T1000 (cell line): ENCODE measurements at places on chromosomes 6 and 20.

GRCh38 chr6:161029195-161029809 is 37.7 kb downstream of the MAP3K4 start:
- DNase-seq: no peak

GRCh38 chr6:113363048-113363798 is 493.9 kb upstream of the MARCKS start:
- DNase-seq: no peak

- no peak for DNase-seq
Observed at GRCh38 chr20:46349742-46350056, 41.4 kb upstream of the CDH22 start.

GRCh38 chr20:17226410-17227218 is at the start of gene PCSK2:
Gene PCSK2, plus strand, starts transcription at chr20:17227040. Its CDS starts 266 bp downstream, at chr20:17227306.
- DNase-seq: no peak

DNA sequence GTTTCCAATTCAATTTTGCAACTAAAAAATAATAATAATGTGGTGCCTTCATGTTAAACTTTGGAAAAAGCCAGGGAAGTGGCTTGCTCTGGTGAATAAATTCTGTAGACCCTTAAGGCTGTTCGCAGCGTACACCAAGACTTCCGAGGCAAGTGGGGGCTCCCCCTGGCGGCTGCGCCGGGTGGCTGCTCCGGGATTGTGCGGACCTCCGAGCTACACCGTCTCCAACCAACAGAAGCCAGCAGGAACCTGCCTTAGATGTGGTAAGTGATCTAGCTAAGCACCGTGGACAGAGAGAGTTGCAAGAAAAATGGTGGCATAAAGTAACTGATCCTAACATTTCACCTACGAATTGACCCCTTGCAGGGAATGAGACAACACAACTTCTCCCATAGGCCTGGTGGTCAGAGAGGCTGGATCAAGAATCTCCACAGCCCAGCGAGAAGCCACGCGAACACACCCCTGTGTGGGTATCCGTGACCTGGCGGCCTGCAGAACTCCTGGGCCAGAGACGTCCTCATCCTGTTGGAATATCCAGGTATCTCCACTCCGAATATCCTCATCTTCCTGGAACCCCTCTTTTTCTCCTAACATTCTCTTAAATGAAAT is 69.6 kb downstream of the TBXT start:
- peak; percentile 53 for DNase-seq

DNA sequence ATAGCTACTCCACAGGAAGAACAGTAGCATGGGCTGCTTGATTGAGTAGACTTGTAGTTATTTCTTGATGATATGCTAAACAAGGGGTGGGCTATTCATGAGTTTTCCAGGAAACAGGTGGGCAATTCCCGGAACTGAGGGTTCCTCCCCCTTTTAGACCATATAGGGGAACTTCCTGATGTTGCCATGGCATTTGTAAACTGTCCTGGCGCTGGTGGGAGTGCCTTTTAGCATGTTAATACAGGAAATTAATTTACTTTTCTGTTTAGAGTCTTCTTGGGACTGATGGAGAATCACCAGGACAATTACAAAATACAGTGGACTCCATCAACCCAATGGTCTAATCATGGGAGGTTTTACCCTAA is 22.7 kb downstream of the CYP24A1 start:
- no peak for DNase-seq

DNA sequence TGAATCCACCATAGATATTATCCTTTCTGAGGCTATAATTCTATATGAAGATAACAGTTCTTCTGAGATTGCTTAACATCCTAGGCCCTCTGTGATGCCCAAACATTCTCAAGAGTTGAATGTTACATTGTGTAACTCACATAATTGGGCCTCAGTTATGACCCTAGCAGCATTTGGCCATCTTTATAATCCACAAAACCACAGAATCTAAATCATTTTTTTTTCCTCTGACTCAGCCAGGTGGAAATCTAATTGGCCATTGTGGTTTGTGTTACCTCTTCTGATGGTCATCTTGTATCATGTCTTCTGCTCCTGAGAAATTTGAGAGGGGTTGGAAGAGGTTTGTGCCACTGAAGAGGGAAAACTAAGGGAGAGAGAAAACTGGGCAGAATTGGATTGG is 99.5 kb downstream of the LINC00237 start:
- no peak for DNase-seq

DNA sequence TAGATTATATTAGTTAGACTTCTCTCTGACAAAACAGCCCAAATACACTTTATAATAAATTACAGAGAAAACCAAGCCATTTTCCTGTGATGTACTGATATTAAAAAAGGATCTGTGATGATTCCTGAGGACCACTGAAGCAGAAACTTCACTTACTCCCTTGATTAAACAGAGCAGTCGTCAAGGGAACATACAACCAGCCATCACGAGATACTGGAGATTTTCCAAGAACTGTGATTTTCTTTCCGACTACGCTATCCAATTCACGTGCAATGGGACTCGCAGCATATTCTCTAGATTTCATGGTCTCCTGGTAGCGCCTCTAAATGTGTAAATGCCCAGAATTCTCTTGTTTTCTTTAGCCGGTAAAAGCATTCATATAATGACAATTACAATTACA is 377.4 kb downstream of the PHF3 start:
- no peak for DNase-seq

- no peak for DNase-seq
Observed at GRCh38 chr6:5085648-5086293, 630 bp downstream of the PPP1R3G start.

GRCh38 chr20:62212299-62212698 is 7.8 kb downstream of the HRH3 start:
- no peak for DNase-seq

- no peak for DNase-seq
Observed at GRCh38 chr6:42124223-42124836, 18.1 kb downstream of the C6orf132 start.

- no peak for DNase-seq
Observed at GRCh38 chr6:149751239-149751638, 1.7 kb downstream of the PCMT1 start.

DNA sequence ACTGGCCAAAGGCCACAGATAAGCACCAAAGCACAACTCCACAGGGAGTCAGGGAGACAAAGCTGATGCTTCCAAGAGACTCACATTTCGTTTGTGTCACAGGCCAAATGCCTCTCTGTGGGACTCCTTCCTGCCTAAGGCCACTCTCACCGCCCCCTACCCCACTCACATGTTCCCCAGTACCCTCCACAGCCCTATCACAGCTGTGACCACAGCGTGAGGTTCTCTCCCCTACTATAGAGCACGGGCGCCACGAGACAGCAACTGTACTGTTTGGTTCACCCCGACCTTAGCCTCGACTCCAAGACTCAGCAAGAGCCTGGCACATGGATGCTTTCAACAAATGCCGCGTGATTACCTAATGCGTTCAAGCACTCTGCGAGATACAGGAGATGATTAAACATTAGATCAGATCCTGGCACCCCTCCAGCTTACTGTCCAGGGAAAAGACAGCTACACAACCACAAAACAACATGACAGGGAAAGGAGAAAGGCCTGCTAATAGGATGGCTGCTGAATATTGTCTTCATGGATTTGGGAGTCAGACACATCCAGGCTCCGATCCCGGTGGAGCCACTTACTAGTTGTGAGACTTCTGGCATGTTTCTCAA is 105.5 kb downstream of the AGPAT4 start:
- peak; percentile 85 for DNase-seq

- DNase-seq: no peak
Observed at GRCh38 chr20:36015806-36016403, 47.5 kb downstream of the CNBD2 start.

- no peak for DNase-seq
Observed at GRCh38 chr6:38789256-38789655, 74.1 kb downstream of the DNAH8 start.

DNA sequence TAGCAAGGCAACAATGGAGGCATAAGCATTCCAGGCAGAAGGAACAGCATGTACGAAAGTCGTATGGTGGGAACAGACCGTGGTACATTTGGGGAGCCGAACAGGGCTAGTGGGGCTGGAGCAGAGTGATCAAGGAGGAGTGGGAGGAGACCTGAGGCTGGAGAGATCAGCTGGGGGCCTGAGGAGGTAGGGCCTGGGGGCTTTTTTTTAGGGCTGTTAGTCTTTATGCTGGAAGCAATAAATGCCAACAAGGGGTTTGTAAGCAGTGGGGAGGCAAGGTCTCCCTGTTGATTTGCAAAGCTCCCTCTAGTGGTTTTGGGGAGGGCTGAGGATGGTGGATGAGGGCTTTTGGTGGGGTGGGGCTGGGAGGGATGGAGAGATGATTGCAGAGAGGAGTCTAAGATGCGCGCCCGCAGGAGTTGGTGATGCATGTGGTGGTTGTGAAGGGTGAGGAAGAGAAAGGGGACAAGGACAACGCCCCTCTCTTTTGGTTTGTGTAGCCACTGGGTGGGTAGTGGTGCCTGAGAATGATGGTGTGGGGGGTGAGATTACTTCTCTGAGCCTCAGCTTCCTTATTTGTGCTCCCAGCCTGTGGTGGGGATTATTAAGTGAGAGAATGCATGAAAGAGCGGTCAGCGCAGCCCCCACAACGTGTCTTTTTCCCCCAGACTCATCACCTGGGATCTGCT is 74.1 kb upstream of the TOX2 start:
- no peak for DNase-seq

DNA sequence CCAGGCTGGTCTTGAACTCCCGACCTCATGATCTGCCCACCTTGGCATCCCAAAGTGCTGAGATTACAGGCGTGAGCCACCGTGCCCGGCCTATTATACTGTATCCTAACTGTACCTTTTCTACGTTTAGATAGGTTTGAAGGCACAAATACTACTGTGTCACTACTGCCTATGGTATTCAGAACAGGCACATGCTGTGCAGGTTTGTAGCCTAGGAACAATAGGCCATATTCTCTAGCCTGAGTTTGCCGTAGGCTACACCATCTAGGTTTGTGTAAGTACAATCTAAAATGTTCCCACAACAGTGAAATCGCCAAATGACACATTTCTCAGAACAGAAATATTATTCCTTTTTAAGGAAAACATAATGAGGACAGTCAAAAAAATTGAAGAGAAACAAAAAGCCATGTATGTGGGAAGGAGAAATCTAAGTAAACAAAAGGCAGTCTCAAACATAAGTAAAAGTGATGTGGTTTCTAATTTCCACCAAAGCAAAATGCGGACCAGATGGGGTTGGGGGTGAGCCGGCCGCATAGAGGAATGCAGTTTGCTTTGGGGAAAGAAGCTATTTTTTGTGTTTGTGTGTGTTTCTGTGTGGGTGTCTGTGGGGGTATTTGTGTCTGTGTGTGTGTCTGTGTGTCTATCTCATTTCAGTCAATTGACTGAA is 192.6 kb upstream of the SALL4 start:
- DNase-seq: no peak

- DNase-seq: peak; percentile 38
Observed at GRCh38 chr6:44662461-44663121, 275.1 kb downstream of the CDC5L start.

GRCh38 chr20:59662856-59663512 is 58.6 kb downstream of the PHACTR3 start:
- no peak for DNase-seq

DNA sequence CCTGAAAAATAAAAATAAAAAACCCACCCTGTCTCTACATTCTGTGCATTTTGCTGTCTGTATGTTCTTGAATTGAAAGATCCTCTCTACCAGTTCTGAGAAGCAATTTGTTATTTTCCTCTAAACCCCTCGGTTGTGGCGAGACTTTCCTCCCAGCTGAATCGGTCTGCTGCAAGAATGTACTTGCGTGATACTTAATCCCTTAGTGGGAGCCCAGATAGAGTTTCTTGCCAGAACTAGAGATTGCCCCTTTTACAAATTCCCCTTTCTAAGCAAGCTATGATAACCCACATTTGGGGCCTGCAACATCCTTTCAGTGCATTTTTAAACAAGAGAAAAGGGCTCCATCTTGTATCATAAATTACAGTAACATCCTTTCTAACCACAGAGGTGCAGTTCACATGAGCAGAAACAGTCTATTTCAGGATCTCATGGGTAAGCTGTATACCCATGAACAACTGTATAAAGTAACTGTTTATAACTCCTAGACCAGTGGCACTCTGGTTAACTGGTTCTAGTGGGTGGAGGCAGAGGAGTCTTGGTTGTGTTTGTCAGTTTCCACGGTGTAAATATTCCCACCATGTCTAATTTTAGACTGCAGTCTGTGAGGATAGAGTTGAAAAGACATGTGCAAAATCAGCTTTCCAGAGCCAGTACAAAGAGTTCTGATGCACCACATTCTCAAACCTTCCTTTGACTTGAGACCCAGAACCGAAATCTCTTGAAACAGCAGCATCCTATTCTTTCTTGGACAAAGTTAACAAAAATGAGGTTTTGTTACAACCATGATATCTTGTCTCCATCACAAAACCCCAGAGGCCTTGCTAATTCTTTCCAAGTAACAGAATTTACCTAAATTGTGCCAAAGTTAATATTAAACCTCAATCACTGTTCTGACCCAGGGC is 113.1 kb upstream of the ZNF217 start:
- no peak for DNase-seq

GRCh38 chr6:25959890-25960536 is 2.6 kb upstream of the TRIM38 start:
- DNase-seq: no peak

GRCh38 chr20:1281279-1282057 is 15.4 kb downstream of the SNPH start:
- DNase-seq: no peak

DNA sequence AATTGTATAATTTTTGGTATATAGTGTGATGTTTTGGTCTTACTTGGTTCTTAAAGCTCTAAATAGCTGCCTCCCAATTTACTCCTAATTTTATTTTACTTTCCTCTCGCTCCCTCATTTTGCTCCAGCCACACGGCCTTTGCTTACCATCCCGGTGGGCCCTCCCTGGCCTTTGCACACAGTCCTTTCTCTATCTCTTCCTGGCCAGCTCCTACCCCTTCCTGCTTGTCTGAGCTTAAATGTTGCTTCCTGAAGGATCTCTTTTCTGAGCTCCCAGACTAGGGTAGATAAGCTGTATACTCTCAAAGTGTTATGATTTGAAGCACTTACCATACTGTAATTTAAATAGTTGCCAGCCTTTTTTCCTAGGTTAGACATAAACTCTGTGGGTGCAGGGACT is 121.7 kb downstream of the UTRN start:
- no peak for DNase-seq

- DNase-seq: no peak
Observed at GRCh38 chr6:56863366-56863765, 91.5 kb upstream of the BEND6 start.

GRCh38 chr20:50526403-50526989 is 16.3 kb downstream of the PTPN1 start:
- DNase-seq: no peak

GRCh38 chr6:11392778-11393507 is 144.6 kb upstream of the TMEM170B start:
- no peak for DNase-seq

- peak; percentile 37 for DNase-seq
Observed at GRCh38 chr20:45867819-45868176, 10.4 kb downstream of the ZSWIM3 start.

DNA sequence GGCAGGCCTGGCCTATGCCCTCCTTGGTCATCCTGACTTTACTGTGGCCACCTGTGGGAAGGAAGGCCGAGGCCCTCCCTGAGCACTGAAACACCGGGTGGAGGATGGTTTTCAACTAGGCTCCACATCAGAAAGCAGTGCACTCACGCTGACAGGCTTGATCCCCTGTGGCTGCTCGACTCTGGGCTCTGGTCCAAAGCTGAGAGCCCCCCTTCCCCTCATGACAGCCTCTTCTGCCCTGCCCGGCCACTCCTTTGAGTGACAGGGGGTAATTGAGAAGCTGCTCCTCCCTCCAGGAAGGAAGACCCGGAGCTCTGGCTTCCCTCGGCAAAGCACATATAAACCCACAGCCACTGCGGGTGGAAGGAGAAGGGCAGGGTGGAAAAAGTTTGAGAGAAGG is 43.6 kb downstream of the MUC22 start:
- DNase-seq: no peak
